ENCODE measurements at places on chromosomes 13 and 19.

DNA sequence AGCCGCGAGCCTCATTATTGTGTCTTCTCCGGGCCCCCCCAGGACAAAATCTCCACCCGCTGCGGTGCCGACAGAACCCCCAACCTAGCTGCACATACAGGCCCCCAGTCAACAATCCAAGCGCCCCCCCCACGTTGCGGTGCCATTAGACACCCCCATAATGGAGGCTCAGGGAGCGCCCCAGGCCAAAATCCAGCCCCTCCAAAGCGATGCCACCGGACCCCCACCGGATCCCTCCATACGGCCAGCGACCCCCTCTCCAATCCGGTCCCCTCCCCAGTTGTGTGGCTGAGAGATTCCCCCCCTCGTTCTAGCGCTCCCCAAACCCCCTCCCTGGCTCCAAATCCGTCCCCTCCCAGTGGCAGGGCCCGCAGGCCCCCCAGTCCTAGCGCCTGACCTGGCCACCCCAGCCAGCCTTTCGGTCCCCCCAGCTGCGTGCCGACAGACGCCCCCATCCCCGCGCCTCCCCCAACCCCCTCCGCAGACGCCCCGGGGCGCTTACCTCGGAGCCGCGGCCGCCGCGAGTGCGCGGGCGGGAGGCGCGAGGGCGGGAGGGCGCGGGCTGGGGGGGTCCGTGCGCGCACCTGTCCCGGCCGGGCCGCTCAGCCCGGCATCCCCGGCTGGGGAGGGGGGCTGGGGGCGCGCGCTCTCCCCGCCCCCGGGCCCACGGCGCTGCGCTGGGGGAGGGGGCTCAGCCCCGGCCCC lies 21.6 kb upstream of the SEMA6B start:
- DNase-seq, result no peak

- DNase-seq, result no peak
These were observed 5.7 kb upstream of the CDC42EP5 start for GRCh38 chr19:54478677-54479266.

DNA sequence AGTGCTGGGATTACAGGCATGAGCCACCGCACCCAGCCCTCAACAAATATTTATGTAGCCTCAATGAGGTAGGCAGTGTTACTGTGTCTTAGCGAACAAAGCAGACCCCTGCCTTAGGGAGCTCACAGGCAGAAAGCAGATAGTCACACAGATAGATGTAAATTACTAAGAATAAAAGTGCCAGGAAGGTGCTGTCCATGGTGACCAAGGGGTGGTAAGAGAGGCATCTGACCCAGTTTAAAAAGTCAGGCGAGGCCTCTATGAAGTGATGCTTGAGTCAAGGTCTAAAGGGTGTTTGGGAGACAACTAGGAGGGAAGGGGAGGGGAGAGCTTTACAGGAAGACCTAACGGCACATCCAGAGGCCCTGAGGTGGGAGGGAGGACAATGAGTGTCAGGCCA lies 12.4 kb upstream of the CACNG7 start:
- DNase-seq, result no peak

- no peak for DNase-seq
These were observed 62.2 kb downstream of the DNAJC15 start for GRCh38 chr13:43085545-43085944.

DNA sequence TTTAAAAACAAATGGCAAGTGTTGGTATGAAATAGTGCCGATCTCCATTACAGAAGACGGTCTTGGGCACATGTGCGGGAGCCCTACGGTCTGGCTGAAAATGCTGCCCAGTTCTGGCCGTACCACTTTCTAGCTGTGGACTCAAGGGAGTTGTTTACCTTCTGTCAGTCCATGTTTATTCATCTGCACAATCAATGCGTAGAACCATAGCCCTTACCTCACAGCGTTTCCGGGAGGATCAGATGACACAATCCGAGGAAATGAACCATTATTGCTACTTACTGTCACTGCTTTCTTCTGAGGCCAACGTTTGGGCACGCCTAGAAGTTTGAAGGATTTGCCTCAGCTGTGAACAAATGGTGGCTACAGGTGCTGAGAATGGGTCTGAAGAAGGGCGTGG lies 31.2 kb downstream of the GADD45B start:
- DNase-seq, result no peak

DNA sequence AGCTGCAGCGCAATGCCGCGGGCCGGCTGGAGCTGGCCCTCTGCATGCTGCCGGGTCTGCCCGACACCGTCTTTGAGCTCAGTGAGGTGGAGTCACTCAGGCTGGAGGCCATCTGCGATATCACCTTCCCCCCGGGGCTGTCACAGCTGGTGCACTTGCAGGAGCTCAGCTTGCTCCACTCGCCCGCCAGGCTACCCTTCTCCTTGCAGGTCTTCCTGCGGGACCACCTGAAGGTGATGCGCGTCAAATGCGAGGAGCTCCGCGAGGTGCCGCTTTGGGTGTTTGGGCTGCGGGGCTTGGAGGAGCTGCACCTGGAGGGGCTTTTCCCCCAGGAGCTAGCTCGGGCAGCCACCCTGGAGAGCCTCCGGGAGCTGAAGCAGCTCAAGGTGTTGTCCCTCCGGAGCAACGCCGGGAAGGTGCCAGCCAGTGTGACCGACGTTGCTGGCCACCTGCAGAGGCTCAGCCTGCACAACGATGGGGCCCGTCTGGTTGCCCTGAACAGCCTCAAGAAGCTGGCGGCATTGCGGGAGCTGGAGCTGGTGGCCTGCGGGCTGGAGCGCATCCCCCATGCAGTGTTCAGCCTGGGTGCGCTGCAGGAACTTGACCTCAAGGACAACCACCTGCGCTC lies 3.8 kb upstream of the MAP2K7 start:
- no peak for DNase-seq

DNA sequence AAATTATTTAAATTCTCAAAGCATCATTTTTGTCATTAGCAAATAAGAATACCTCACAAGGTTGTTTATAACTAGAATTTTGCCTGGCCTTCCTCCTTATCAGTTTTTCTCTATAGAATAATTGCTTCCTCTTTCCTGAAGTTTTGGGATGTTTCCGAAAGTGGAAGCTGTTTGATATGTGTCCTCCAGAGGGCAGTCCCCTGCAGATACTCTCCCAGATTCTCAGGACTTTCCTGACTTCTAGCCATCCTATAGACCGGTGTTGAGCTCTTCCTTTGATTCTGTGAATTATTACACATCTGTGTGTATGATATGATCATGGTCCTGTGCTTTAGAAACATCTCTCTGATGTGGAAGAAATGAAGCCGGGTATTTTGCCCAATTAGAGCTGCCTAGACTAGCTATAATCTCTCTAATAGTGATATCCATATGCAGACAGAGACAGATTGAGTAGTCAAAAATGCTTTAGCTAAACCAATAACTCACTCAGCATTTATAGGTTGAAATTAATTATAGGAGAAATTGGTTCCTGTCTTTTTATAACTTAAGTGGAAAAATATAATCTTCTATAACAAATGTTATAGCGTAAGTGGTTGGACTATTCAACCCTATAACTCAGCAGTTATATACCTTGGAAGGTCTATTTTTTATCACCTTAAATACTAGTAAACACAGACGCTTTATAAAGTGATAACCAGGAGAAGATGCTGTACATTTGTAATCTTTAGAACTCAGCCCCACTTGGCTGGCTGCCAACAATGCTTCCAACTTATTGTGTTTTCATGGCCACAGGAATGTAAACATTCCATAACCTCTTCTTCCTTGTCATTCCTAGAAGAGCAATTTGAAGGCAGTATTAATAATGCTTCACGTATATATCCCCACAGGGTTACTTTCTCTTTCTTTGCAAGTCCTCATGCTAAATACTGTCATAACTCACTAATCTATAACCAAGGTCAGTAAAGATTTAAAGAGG lies 201.0 kb upstream of the RXFP2 start:
- DNase-seq, result no peak

- DNase-seq, result no peak
These were observed 7.5 kb upstream of the PDCD5 start for GRCh38 chr19:32573492-32573794.

DNA sequence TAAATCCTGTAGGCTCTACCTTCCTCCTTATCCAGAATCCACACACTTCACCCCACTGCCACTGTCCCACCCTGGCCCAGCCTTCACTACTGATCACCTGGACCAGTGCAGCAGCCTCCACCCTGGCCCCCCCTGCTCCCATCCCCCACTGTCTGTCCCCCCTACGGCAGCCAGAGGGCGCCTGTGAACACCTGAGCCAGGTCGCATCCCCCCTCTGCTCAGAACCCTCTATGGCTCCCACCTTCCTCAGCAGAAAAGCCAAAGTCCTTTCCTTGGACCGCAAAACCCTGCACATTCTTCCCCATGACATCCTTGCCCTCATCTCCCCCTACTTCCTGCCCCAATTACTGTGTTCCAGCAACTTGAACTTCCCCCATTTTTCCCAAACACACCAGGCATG lies 20.6 kb downstream of the ELAVL3 start:
- no peak for DNase-seq

DNA sequence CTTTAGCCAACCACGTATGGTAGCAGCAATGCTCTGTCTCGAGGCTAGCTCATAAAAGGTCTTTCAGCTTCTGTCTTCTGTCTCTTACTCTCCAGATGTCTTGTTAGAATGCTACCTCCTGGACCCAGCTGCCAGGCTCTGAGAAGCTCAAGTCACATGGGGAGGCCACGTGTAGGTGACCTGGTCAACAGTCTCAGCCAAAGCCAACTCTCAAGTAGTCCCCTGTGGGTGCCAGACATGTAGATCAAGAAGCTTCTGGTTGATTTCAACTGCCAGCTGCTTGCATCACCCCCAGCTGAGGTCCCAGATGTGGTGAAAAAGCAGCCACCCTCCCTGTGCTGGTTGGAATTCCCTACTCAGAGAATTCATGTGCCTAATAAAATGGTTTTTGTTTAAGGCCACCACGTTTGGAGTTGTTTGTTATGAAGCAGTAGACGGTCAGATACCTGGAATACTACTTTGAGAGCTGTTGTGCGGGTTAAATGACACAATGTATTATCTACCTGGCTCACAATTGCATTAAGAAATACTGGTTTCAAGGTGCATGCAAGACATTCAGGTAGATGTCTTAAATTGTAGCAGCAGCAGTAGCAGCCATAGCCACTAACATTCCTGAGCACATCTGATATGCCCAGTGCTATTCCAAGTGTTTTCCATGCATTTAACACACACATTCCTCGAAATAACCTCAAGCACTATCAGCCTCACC lies 131.0 kb upstream of the RFC3 start:
- DNase-seq, result no peak

- DNase-seq, result no peak
These were observed 205.4 kb downstream of the PDS5B start for GRCh38 chr13:32791545-32792172.

DNA sequence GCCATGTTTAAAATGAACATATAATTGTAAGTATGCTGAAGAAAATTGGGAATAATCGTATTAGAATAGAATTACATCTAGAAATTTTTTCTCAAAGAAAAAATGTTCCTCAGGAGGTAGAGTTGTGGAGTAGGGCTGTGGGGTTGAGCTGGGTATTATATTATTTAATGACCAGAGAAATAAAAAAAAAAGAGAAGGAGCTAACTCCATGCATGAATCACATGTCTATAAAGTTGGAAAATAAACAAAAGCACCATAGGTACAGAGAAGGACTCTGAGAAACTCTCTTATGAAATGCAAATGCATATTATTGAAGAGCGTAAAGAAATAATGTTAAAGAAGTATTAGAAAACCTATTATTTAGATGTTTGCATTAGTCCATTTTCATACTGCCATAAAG lies 405.5 kb downstream of the EFNB2 start:
- no peak for DNase-seq

- DNase-seq, result no peak
These were observed 434.4 kb upstream of the TSHZ3 start for GRCh38 chr19:31783592-31783991.

Measured in activated T-cell treated with anti-CD3 and anti-CD28 coated beads for 24 hours (primary cell).